T follicular helper cell (primary cell): ENCODE measurements at places on chromosomes 1 and 21.

- DNase-seq = no peak
Observed at GRCh38 chr1:14599183-14599791, 802 bp downstream of the KAZN start.

DNA sequence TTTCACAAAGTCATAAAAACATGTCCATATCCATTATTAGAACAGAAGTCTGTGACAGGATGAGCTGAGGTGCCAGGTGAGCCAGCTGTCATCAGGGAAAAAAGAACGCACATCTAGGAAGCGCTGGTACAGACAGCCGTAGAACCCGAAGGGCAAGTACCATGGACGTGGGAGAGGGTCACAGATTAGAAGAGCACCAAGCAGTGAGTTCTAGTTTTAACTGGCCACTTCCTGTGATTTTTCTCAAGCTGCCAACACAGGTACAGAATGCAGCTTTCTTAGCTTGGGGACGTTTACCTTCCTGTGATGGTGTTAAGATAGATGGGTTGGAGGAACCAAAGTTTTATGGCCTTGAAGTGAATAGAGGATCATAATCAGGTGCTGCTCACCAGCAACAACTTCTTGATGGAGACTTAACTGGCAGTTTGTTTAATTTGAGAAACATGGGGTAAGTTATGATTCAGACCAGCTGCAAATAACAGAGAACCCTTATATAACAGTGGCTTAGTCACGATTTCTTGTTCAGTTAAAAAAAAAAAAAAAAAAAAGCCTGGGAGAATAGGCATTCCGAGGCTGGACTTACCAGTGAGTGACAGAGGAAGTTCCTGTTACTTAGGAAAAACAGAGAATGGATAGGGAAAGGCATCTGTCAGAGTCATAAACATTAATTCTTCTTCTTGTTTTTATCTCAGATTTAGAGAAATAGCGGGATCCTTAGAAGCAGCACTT is 30.9 kb downstream of the AGT start:
- no peak for DNase-seq

DNA sequence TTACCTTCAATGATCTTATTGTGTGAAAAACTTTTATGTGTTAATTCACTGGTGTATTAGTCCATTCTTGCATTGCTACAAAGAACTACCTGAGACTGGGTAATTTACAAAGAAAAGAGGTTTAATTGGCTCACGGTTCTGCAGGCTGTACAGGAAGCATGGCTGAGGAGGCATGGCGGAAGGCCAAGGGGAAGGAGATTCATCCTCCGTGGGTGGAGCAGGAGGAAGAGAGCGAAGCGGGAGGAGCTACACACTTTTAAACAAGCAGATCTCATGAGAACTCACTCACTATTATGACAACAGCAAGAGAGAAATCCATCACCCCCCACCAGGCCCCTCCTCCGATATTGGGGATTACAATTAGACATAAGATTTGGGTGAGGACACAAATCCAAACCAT is 44.2 kb upstream of the RGS7 start:
- DNase-seq = no peak

- DNase-seq = no peak
Observed at GRCh38 chr1:233614743-233615521, 1.0 kb downstream of the KCNK1 start.

- DNase-seq = no peak
Observed at GRCh38 chr1:201842472-201843027, 13.6 kb downstream of the IPO9 start.

DNA sequence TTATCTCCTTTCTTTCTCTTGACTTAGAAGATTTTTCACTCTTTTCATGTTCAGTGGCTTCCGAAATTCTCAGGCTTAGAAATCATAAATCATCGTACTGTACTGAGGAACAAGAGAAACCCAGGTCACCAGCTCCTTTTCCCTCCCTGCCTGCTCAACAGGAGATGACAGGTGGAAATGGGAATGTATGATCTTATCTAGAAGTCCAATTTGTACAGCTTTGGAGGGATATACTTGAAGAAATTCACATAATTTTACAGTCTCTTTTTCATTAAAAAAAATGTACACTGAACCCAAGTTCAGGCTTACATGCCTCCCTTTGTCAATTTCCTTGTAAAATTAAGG is 11.7 kb downstream of the EVA1C start:
- no peak for DNase-seq

GRCh38 chr1:203556047-203556851 is 62.3 kb downstream of the OPTC start:
- DNase-seq = no peak

GRCh38 chr1:186213225-186213607 is 161.8 kb downstream of the TPR start:
- DNase-seq = no peak

DNA sequence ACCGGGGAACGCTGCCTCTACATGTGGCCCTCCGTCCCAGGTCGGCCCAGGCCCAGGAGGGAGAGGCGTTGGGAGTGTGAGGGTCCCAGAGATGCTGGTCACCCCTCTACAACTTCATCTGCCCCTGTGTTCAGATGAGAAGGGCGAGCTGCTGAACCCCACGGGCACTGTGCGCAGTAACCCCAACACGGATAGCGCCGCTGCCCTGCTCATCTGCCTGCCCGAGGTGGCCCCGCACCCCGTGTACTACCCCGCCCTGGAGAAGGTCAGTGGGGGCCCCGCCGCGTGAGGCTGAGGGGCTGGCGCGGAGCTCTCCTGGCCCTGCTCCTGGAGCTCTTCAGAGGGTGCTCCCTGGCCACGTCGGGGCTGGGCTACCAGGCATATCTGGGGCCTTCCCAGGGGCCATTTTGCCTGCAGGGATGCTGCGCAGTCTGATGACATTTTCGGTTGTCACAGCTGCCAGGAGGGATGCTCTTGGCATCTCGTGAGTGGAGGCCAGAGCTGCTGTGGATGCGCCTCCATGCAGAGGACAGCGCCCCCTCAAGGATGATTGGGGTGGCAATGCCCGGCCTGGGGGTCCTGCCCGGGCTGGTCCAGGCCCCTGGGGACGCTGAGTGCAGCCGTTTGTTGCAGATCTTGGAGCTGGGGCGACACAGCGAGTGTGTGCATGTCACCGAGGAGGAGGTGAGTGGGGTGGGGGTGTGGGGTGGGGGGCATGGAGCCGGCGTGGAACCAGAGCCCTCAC is 68.6 kb downstream of the PIK3CD start:
- DNase-seq = no peak

- peak; percentile 27 for DNase-seq
Observed at GRCh38 chr1:94039514-94039870, 81.5 kb downstream of the ABCA4 start.

DNA sequence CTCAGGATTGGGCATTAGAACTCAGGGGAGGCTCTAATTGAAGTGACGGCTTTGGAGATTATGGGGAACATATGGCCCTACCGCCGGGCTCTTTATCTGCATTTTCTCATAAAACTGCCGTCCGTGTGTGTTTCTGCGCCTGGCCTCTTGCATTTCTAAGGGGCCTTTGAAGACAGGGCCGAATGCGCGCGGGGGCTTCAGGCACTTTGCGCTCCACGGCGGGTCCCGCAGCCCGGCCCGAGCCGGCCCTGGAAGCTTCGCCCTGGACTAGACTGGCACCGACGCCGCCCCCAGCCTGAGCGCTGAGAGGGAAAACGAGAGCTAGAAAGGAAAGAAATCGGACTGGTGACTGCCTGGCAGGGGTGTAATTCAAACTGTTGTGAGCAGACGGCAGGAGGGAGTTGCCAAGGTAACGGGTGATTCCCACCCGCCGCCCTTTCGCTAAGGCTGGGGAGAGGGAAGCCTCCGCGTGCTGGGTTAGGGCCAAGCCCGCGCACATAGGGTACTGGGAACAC is 120.7 kb downstream of the LMX1A start:
- no peak for DNase-seq

DNA sequence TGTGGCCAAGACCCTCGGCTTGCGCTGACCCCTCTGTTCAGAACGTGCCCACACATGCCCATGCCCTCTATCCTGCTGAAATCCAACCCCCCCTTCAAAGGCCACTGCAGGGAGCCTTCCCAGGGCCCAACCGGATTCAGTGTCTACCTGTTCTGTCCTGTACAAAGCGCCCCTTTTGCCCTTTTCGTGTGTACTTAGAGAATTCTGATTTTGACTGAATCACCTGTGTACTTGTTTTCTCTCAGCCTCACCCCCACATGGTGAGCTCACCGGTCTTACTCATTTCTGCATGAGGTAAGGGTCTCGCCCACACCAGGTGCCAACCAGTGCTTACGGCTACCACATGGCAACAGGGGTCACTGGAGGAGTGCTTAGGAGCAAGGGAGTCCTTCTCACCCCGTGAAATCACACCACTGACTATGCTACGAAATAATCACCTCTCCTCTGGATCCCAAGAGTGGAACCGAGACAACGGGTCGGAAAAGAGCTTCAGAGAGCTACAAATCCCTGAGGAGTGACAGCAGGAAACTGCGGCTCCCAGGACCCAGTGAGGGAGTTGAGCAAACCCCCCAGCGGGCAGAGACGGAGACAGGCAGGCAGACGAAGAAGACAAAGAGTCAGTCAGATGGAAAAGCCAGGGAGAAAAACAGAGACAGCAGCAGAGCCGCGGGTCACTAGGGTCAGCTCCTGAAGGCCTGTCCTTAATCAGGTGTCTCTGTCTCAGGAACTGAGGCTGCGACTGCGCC is 2.1 kb upstream of the S100A2 start:
- DNase-seq = no peak

DNA sequence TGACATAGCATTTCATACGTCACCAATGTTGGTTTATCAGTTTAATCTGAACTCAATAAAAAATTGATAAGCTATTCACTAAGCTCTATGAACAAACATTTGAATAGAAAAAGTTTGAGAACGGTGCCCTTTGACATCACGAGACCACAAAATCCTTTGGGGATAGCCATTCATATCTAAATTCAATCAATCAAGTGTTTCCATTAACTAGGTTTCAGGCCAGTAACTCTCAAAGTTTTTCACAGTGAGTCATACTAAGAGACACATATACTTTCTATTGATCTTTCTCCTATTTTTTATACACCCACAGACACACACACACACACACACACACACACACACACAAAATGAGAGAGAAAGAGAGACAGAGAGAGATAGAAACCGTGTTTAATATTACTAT is 235.4 kb upstream of the SNX7 start:
- no peak for DNase-seq

DNA sequence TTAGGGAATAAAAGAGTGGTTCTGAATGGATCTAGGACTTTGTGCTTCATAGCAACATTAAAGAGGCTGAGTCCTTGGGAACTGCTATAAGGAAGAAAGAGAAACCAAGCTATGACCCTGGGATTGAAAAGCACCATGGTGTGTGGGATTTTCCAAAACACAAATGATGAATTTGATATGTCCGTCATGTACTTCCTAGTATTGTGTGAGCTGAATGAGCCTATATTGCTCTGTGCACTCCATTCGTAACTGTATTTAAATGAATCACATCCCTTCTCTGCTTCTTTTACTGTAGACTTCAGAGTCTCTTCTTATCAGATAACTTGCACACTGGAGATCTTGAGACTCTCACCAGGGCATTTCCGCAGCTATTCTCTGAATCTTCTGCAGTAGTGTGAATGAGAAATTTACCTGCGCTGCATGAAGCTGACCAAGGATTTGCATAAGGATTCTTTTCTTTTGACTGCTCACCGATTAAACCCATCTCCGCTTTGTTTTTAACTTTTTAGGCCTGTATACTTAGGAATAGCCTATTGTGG is 23.1 kb upstream of the OR10J4 start:
- DNase-seq = no peak

DNA sequence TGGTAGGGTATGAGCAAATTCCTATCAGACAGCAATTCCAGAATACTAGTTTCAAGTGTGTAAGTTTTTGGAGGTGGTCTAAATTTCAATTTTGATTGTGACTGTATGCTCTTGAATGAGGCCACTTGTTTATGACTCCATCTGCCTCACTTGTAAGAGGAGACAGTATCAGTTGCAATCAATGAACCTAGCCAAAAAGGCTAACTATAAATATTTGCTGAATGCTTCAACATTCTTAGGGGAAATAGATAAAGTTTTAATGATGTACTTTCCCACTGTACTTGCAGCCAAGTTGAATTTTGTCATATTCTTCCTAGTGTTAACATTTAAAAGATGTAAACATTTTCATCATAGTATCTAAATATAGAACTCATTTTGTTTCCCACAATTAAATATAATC is 32.1 kb upstream of the RWDD3 start:
- no peak for DNase-seq

GRCh38 chr1:36869826-36870225 is 164.5 kb downstream of the GRIK3 start:
- no peak for DNase-seq

DNA sequence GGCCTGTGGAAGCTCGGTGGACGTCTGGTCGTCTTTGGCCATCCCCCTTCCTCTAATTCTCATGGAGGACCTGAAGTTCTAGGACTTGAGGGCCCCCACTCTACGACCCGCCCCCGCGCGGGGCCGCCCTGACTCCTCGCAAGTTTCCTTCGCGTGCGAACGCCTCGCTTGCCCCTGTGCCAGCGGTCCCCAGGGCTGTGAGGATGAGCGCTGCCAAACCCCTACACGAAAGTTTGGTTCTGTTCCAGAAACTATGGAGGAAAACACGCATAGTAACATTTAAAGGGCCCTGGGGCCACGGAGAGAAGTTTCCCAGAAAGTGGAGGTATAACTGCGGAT is 304 bp upstream of the GNG12 start:
- no peak for DNase-seq

DNA sequence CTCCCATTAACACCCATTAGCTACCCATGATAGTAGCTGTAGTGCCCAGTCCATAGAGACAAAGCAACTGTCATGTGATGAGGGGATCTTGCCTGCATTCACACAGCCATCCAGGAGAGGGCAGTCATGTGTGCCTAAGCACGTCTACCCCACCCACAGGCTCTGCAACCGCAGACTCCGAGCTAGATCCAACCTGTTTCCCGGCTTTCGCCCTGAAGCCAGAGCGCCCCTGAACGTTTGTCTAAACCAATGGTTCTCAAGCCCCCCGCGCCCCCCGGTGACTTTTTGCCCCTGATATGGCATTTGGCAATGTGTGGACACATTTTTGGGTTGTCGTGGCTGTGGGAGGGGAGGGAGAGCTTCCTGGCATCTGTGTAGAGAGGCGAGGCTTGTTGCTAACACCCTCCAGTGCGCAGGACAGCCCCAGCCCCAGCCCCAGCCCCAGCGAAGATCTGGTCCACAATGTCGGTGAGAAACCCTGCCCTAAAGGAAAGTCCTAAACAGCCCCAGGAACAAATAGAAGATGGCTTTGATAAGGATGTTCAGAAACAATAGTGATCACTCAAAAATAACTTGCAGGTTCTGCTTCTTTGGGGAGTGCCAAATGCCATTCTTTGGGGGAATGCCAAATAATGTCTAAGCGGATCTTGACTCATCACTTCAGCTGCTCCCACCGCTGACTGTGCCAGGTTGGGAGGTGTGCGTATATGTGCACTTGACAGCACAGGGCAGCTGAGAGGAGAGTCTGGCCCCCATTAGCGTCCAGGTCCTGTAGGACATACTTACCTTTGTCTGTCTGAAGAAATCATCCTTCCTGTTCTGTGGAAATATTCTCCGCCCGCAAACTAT is 34.5 kb downstream of the SLC44A3 start:
- peak; percentile 58 for DNase-seq

- no peak for DNase-seq
Observed at GRCh38 chr1:203346060-203346768, 4.7 kb downstream of the FMOD start.
